ENCODE measurements at places on chromosomes 11 and 22.

DNA sequence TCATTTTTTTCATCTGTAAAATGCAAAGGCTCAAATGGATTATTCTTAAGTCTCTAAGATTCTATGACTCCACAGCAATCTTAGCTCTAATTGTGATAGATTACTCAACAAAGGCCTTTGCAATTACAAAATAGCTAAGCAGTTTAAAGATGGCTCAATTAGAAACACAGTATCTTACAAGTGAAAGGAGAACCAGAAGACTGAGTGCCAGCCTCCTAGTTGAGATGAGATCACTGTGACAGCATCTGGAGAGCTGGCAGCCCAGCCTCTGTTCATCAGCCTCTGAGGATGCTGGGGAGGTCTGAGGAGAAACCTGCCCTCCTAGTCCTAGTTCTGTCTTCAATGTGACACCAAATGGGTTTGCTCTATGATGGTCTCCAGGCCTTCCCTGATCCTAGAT, 158.4 kb upstream of the NARS2 start:
- no peak for DNase-seq

DNA sequence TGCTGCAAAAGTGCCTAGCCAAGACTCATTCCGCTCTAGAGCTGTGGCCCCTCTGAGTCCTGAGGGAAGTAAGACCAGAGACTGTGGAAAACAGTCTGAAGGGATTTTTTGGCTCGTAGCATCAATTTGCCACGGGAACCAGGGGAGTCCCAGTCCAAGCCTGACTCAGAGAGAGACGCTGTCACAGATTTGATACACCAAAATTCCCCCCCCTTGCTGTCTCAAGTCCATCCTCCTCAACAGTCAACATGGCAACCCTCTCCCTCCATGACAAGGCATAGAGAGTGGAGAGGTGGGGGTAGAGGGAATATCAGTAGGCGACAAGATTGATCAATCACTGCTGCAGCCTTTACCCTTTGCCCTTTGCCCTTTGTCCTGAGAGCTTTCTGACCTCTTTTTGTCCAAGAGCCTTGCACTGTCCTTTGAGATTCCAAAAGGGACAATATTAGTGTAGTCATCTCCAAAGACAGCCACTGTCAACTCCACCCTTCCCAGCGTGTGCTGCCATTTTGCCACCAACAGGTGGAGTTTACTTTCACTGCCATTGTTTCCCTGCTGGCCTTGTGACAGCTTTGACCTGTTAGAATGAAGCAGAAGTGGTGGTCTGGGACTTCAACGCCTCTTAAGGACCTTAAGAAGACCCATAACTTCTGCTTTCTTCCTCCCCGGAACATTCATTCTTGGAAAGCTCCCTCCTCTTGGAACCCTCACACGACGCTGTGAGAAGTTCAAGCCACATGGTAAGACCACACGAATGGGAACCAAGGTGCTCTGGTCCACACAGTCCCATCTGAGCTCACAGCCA, 7.3 kb downstream of the SLC15A3 start:
- no peak for DNase-seq

GRCh38 chr11:64026575-64027205, 9.0 kb upstream of the FLRT1 start:
- no peak for DNase-seq

GRCh38 chr11:27237643-27238042, 125.4 kb downstream of the CCDC34 start:
- no peak for DNase-seq

DNA sequence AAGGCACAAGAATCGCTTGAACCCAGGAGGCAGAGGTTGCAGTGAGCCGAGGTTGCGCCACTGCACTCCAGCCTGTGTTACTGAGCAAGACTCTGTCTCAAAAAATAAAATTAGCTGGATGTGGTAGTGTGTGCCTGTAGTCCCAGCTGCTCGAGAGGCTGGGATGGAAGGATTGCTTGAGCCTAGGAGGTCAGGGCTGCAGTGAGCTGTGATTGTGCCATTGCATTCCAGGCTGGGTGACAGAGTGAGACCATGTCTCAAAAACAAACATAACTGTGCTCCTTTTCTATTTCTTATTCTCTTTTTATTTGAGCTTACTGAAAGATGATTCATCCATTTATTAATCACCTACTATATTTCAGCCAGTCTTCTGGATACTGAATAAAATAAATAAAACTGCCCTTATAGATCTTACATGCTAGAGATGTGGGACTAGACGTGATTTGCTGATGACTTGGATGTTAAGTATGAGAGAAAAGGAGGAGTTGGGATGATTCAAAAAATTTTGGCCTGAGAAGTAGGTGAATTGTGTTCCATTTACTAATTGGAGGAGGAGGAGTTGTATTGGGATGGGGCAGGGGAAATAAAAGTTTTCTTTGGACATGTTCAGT, 18.0 kb downstream of the PAAF1 start:
- no peak for DNase-seq

DNA sequence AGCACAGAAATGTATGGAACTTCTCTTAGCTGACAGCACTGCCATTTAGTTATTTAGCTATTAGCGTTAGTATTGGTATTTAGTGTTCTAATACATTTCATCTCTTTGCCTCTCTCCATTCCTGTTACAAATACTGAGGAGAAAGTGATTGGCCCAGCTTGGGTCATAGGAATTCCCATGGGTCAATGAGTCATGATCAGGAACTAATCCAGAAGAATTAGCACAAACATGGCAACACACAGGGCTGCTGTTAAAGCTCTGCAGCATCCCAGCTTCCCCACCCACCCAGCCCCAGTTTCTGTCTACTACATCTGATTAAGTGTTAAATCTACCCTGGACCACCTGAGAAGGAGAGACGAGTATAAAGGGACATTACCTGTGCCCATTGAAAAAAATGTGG, 36.1 kb downstream of the PDGFD start:
- no peak for DNase-seq

Data from activated T-helper 9 cell treated with anti-CD3 and anti-CD28 coated beads, Interleukin-2, amount 50 U/mL, for 16 hours (primary cell).